ENCODE measurements at places on chromosomes 16 and 17.

DNA sequence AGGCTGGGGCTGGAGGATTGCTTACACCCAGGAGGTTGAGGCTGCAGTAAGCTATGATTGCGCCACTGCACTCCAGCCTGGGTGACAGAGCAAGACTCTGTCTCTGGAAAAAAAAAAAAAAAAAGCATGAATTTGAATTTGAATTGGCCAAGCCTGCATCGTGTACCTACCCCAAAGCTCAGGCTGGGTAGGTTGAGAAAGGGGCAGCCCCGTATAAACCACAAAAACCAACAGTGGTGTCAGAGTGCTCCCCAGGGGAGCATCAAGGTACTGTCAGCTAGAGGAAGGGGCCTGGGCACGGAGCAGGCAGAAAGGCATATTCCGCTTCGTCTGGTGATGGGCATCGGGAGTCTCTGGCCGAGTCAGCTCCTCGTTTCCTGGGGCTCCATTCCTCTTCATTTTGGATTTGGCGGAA is 40.9 kb downstream of the RAP1GAP2 start:
- DNase-seq: no peak

DNA sequence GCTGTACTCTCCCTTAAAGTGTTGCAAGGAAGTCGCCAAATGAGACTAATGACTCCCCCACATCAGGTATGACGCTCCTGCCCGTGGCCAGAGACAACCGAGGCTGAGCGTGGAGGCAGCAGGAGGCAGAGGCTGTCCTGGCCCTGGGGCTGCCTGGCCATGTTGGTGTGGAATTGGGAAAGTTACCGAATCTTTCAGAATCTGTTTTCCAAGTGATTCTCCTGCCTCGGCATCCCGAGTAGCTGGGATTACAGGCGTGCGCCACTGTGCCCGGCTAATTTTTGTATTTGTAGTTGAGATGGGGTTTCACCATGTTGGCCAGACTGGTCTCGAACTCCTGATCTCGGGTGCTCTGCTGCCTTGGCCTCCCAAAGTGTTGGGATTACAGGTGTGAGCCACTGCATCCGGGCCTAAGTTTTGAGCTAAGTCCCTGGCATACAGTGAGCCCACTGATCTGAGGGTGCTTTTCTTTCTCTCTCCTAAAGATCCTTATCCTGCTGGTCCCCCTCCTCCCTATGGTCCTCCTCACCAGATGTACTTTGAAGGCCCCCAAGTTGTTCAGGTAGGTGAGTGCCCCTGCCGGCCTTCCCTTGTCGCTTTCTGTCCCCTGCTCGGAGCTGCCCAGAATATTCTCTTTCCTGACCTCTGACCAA is 700 bp downstream of the LITAFD start:
- DNase-seq: no peak

DNA sequence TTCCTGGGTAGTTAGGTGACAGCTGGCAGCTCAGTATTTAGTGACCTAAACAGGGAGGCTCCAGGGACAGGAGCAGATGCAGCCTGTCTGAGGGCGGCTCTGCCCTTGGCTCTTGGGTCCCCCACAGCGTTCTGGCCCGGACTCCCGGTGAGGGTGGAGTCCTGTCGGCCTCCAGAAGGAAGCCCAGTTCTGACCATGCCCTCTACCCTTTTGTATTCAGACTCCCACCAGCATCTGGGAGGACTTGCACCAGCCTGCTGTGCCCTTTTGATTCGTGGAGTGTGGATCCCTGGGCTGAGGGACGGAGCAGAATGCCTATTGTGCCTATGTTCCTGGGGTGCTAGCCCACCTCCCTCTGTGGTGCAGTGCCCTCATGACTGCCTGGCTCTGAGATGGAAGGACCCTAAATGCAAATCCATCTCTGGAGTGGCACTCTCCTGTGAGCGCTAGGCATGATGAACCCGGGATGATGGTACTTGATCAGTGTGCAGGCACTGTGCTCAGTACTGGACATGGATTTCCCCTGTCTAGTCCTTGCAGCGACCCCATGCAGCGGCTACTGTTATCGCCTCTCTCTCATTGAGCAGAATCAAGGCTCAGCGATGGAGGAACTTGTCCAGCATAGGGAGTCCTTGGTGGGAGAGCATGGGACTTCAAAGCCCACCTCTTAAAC is 123.1 kb downstream of the SNX29 start:
- DNase-seq: no peak

DNA sequence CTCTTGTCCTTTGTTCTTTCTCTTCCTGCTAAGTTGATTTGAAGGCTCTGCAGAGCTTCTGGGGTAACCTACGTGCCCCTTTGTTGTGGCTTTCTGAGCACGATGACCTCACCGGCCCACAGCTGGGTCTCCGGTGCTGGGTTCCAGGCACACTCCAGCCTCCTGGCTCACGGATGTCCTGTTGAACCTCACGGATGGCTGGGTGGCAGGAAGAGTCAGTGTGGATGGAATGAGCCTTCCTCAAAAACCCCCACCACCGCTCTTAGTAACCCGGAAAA is 116.0 kb downstream of the SOCS1 start:
- DNase-seq: no peak

GRCh38 chr17:291587-291986 is 61.0 kb downstream of the RPH3AL start:
- no peak for DNase-seq

DNA sequence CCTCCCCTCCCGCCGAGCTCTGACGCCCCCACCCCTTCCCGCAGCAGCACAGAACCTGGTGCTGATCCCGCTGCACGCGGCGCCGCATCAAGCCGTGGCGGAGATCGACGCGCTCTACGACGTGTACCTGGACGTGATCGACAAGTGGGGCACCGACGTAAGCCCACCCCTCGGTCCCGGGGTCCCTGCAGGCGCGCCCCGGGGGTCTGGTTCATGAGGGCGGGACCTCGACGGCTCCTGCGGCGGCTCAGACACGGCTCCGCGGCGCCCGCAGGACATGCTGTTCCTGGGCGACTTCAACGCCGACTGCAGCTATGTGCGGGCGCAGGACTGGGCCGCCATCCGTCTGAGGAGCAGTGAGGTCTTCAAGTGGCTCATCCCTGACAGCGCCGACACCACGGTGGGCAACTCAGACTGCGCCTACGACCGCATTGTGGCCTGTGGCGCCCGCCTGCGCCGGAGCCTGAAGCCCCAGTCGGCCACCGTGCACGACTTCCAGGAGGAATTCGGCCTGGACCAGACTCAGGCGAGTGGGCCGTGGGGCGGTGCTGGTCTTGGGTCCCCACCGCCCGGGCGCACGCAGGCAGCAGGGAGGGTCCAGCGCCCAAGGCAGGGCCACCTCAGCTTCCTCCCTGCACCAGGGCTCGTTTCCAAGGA is 1.4 kb downstream of the DNASE1L2 start:
- no peak for DNase-seq

DNA sequence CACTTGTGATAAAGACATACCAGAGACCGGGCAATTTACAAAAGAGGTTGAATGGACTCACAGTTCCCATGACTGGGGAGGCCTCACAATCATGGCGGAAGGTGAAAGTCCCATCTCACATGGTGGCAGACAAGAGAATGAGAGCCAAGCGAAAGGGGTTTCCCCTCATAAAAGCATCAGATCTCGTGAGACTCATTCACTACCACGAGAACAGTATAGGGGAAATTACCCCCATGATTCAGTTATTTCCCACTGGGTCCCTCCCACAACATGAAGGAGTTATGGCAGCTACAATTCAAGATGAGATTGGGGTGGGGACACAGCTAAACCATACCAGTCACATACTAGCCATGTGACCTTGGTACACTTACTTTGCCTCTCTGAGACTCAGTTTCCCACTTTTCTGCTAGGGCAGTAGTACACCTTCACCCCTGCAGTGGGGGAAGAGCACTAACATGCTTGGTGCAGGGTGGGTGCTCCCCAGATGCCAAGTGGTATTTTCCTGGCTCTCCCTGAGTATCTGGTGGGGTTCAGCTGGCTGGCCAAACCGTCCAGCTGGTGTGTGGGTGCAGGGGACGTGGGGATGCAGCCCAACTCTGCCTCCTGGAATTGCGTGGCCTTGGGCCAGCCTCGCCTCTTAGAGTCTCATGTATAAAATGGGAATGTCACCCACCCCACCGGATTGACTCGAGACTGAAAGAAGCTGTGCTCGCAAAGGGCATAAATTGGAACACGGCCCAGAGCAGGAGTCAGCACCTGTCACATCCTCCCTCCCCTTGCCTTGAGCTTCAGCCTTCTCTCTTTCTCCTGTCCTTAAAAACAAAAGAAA is 364.1 kb downstream of the CPPED1 start:
- no peak for DNase-seq

- peak; percentile 28 for DNase-seq
Observed at GRCh38 chr17:36095992-36096391, 6.0 kb upstream of the CCL3 start.

DNA sequence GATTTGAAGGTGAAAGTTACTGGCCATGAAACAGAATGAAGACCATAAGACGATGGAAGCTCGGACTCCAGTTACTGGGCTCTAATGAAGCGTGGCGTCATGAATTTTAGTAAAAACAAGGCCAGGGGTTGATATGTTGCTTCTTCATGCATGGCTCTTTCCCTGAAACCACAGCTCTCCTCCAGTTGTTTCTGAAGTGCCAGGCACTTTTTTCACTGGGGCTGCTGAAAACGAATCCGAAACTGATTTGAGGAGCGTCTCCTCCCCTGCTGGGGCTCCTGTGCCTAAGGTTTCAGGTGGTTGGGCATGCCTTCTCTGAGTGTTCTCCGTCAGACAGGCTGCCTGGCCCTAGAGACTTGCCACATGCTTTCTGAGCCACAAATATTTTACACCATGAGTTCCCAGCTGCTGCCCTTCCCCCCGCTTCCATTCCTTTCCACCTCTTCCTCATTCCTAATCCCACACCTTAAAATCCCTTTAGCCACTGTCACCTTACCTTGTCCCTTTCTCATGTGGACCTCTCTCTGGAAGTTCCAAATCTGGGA is 3.7 kb upstream of the MYL4 start:
- DNase-seq: peak; percentile 49

DNA sequence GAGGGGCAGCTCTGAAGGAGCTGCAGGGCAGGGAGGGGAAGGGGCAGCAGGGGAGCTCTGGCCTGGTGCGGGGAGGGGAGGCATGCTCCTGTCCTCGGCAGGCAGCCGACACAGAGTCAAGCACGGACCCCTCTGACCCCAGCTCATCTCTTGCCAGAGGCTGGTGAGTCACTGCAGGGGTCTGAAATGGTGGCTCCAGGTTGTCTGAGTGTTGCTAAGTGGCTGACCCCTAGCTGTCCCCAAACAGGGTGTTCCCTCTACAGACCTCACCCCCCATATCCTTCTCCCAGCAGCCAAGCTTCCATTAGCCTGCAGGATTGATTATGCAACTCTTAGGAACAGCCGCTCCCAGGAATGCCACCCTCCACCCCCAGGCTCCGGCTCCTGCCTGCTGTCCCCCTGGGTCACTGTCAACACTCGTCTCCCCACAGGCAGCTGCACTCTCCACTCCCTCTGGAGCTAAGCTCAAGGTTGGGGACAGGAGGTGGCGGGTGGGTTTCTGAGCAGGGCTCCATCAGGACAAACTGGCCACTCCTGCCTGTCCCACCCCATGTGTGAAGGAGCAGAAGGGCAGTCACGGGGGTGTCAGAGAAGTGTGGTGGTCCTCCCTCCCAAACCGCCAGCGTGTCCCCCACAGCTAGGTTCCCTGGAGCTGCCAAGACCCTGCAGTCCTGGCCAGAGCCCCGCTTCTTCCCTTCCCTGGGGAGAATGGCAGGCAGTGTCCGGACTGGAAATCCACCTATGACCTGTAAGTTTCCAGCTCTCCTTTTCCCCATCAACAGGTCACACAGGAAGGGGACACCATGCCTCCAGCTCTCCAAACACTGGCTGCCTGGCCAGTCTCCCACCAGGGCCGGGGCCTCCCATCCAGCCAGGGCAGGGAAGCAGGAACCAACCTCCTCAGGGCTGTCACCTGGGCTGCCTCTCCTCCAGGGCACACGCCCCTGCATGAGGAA is 1.0 kb downstream of the MYLK3 start:
- DNase-seq: no peak

- no peak for DNase-seq
Observed at GRCh38 chr16:25081702-25082101, 29.8 kb upstream of the LCMT1 start.

GRCh38 chr17:46877466-46877865 is 26.1 kb downstream of the WNT9B start:
- DNase-seq: no peak

GRCh38 chr17:45092911-45093430 is 31.9 kb downstream of the NMT1 start:
- DNase-seq: no peak

- DNase-seq: no peak
Observed at GRCh38 chr17:13311306-13311705, 290.4 kb downstream of the HS3ST3A1 start.

- DNase-seq: no peak
Observed at GRCh38 chr17:77803726-77804125, 154.8 kb upstream of the TNRC6C start.

DNA sequence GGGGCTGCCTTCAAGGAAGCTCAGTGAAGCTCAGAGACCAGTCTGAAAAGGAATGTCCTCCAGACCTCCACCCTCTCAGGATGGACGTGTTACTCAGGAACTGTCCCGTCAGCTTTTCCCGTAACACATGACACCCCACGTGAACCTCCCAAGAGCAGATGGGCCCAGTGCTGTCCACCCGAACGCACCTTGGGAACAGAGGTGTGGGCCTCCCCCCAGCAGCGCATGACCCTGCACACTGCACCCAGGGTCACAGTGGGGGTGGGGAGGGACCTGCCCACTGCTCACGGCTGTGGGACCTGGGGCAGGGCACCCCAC is 21.9 kb downstream of the SLC7A5 start:
- DNase-seq: no peak
